ENCODE measurements at places on chromosomes 12 and 14.
A peak's percentile ranks its signal among the peaks of the same experiment; 100 is the strongest.

DNA sequence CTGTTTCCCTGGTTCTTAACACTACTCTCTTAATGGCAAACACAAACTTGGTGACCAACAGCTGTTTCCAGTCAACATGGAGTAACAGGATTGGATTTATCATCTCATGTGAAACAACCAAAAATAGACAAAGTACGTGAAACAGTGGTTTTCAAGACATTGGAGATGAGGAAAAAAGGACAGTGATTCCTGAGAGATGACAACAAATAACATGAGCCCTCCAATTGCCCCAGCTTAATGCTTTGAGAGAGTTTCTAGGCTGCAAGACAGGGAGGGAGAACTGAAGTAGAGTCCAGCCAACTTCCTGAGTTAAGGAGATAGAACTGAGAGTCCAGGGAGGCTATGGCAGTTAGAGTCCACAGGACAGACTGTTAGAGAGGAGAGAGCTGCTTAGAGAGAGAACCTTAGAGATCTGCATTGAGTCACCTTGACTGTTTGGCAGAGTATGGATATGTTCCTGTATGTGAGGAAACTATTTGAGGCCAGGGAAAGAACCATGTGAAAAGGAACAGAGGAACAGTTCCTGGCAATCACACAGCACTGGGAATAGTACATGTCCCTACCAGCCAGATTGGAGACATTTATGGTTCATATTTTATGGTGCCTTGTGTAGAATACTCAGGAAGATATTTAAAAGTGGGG, 106.4 kb downstream of the PCNX1 start:
- DNase-seq = no peak

DNA sequence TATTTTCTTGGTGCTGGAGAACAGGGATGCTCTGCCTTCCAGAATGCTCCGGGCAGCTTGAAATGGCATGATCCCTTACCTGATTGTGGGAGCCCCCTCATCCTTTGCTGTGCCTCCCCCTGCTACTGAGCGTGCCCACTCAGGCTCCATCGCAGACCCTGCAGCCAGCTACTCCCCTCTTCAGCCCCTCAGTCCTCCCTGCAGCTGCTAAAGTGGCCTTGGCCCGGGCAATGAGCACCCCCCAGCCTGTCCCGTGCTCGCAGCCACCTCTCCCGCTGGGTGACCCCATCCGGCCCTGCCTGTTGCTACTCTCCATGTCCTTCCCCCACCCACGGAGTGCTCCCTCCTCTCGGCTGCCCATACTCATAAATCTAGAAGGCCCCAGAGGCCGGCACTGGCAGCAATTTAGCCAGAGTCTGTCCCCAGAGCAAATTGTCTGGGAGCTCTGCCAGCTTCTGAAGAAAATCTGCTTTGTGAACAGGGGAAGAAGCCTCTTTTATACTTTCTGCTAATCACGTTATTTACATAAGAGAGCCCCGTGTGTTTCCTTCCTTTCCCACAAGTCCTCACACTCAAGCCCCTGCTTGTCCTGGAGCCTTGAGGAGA, 143.7 kb upstream of the FRMD6 start:
- no peak for DNase-seq

DNA sequence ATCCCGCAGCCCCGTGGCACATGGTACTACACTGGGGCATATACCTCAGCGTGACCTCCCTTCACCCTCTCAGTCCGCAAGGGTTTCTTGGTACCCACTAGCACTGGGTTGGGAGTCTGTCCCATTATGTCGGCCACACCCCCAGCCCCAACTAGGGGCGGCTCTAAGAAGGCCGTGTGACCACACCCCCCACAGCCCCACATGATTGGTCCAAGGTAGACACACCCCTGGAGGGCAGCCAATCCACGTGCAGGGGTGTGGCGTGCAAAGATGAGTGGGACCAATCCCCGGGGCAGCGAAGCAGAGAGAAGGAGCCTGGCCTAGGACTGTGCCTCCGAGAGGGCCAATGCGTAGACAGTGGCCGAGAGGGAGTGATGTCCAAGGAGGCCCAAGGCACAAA, 34.6 kb upstream of the BEGAIN start:
- DNase-seq = no peak

DNA sequence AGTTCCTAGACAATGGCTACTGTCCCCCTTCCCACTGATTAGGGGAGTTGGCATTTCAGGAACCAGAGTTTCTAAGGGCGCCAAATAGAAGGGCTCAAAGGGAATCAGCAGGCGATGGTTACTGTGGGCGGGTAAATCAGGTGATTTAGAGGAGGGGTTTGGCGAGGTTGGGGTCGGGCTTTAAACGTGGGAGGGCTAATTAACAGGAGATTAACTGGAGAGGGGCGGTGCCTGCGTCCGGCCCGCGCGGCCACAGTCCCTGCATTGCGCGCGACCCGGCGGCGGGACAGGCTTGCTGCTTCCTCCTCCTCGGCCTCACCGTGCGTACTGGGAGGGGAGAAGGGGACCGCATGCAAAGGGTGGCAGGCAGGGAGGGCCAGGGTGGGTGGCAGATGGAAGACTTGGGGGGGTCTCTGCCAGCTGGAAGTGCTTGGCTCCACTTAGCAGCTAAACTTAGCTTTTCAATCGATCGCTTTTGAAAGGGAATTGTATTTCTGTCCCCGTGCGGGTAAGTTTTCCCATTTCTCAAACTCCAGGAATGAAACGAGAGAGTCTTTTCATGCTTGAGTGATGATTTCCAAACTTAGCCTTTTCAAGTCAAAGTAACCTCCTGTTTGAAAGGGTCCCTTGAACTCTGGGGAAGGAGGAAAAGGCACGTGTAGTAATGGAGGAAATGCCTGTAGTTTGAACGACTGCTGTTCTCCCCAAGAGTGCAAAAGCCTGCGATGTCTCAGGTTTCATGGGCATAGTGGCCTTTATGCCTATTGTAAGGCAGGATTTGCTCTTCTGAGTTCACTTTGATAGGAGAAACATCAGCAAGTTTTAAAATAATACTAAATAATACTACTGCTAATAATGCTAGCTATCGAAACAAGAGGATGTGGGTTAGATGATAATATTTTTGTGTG, at the start of gene MGST1:
Gene MGST1, plus strand, starts transcription at position 255 of the 908 bp plus-strand sequence. CDS start 6,608 bp downstream, outside the sequence.
- peak; percentile 79 for DNase-seq

DNA sequence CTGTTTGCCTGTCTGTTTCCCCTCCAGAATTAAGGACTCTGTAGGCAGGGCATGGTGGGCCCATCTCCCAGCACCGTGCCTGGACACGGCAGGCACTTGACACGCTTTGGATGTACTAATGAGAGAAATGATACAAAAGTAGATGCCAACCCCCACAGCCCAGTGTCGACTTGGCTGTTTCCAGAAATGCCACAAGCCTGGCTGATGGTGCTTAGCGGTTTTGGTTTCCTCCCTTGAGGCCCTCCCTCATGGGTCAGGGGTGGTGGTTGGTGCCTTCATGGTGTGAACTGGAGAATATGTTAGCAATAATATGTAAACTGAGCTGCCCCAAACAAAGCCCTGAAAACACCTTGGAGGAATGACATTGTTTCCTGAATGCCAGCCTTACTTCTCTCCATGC, 55.5 kb upstream of the ESRRB start:
- DNase-seq = no peak

- DNase-seq = no peak
Observed at GRCh38 chr12:1920436-1920835, 2.0 kb upstream of the CACNA2D4 start.

DNA sequence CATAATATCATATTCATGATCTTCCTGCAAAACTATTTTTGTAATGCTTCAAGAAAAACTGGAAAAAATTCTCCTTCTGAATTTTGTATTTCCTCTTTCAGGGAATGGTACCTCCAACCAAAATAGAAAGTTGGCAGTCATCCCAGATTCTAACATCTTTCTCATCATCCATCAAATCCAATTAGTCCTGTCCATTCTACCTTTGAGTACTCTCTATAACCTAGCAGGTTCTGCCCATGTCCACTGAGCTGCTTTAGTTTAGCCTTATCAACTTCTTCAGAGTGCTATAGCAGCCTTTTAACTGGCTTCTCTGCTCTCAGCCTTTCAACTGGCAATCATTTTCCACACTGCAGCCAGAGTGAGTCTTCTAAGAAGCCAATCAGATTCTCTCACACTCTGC, 236.2 kb downstream of the AKAP6 start:
- DNase-seq = no peak

- no peak for DNase-seq
Observed at GRCh38 chr12:125038976-125039625, 26.1 kb upstream of the AACS start.

GRCh38 chr14:105201925-105202513, 20.9 kb upstream of the NUDT14 start:
- DNase-seq = no peak

GRCh38 chr14:37252434-37252833, 54.7 kb downstream of the MIPOL1 start:
- DNase-seq = no peak

DNA sequence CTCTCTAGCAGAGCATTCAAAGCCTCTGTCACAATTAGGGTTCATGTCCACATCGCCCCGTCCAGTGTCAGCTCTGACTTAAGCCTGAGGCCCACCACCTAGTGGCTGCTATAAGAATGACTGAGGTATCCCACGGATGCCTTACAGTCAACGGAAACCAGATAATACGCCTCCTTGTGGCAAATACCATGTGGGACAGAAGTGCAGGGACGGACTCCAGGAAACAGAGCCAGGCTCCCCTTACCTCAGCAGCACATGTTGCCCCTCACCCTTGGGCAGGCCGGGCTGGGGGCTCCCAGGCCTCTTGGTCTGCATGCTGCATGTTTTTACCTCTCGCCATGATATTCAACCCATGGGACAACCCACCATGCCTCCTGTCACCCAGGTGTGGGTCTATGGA, 86.3 kb downstream of the VWF start:
- DNase-seq = no peak

DNA sequence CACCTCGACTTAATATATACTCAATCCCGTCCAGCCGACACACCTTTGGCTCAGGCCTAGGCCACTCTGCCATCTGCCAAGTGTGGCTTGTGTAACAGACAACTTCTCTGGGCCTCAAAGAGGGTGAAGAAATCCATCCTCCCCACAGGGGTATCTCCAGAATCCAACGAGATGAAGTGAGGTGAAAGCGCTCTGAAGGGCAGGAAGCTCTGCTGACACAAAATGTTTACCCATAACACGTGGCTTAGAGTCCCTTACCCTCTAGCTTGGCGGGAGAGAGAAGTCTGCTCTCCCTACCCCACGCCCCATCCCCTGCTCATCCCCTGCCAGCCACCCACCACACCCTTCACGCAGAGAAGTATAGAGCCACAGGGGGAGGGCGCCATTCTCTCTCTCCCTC, 13.0 kb downstream of the ZBTB39 start:
- DNase-seq = no peak

- DNase-seq = no peak
Observed at GRCh38 chr12:79982086-79983062, 47.5 kb upstream of the PPP1R12A start.

- DNase-seq = no peak
Observed at GRCh38 chr12:66329941-66330340, 27.6 kb downstream of the HELB start.

- DNase-seq = peak; percentile 37
Observed at GRCh38 chr14:63853831-63854293, 1.1 kb downstream of the SYNE2 start.

DNA sequence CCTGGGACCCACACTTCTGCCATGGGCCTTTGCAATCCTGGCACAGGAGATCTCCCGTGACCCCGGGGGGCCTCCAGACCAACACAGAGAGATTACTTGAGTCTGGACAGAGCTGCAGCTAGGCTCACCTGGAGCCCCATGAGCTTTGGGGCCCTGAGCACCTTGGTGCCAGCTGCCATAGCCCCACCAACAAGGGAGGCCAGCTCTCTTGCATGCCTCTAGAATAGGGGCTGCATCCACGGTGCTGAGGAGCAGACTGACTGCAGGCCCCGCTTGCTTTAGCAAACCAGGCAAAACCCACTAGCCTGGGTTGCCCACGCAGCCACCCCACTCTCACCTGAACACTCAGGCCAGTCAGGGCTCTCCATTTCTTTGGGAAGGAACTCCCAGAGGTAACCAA, 3.7 kb upstream of the OR4N2 start:
- no peak for DNase-seq

DNA sequence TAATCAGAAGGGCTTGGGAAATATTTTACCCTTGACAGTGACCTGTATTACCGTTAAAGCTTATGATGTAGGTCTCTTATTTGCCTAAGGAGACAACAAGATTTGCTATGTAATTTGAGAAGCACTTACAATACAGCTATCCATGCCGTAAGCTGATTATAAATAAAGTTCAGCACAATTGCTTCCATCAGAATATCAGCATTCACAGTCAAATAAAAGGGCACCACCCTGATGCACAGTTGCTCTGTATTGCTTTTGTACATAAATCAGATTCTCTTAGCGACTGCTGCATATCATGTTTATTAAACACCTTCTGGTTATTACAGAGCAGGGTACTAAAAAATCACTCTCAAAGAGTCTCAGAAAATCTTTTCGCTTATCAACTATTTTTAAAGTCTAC, 67.3 kb upstream of the VRK1 start:
- no peak for DNase-seq

- no peak for DNase-seq
Observed at GRCh38 chr14:77278461-77279230, 7.6 kb upstream of the NGB start.
